Effector CD8-positive, alpha-beta T cell (primary cell): ENCODE measurements at places on chromosomes 2 and 18.

DNA sequence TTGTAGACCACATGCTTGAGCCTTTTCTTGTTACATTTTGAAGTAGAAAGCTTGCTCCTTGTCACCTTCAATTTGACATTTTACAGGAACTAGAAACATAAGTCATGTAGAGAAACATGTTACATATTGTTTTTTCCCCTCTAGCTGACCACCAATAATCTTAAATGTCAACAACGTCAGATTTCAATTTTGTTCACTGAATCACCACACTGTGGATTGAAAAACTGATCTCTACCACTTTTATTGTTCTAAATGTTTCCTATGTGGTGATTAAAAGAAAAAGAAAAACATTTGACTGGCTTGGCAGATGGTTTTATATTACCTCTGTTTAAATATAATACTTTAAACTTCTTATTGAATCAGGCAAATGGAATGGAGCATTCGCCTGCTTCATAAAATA is 87.7 kb downstream of the DSEL start:
- DNase-seq, result no peak

GRCh38 chr18:64090876-64091275 is 58.0 kb downstream of the LINC00305 start:
- no peak for DNase-seq

DNA sequence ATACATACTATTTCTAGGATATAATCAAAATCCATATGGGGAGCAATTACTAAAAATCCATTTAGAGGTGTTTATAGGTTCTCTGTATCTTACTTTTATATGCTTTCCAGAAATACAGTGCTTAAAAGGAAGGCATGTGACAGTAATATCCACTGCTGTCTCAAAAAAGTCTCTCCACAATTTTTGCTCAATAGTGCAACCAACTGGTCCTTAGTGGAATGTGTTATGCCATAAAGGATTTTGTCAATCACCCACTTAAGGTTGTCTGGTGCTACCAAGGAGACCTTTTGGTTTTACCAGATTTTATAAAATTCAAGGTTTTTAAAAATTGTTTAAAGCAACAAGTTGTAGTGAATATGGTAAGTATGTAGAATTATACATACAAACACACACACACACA is 328.5 kb upstream of the DSEL start:
- DNase-seq, result no peak

- DNase-seq, result no peak
These were observed 10.4 kb upstream of the DOCK10 start for GRCh38 chr2:225052703-225053102.

GRCh38 chr2:229922449-229923386 is at the start of gene FBXO36:
Gene FBXO36, plus strand, starts transcription at chr2:229922503. Its CDS starts 11 bp downstream, at chr2:229922514.
- no peak for DNase-seq

DNA sequence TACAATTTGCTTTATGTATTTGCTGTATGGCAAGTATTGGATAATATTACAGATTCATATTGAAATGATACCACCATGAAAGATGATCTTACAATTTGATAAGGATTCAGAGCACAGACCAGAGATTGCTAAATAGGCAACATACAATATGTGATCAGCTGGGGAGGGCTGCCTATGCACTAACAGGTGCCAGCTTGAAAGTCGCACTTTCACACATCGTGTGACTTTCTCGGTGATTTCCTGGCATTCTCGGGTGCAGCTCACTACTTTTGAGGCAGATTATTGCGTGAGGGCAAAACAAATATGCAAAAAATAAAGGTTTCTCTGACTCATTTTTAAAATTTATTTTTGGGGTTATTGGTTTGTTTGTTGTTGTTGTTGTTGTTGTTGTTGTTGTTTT is 36.0 kb downstream of the RBMS1 start:
- no peak for DNase-seq

DNA sequence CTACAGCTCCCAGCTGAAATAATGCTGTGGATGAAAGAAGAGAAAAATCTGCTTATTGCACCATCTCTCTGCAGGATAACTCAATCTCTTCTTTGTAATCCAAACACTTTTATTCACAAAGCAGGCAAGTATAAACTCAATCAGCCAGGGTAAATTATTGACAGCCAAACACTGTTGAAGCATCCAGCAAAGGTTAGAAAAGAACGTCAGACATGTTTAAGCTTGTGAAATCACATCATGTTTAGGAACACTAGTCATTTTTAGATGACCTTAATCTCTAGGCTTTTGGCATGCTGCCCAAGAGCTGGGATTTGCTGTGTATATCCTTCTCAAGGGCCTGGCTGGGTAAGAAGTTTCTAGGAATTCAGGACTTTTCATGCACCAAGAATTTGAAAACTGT is 1148.1 kb upstream of the FANCL start:
- no peak for DNase-seq

DNA sequence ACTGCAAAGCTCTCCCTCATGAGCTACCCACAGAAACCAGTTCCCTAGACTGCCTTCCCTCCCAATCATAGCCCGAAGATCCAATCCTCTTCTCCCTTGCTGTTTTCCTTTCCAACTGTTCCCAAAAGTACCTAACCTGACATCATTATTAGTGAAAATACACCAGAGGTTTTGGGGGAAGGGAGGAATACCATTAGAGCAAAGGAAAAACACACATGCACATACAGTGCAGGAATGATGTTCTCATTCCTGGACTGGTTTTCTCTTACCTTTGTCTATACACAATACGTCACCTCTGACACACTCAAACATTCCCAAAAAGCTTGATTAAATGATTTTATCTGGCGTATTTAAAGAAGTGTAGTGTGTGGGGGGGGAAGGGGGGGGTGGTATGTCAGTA is 46.2 kb downstream of the IKZF2 start:
- DNase-seq, result no peak

GRCh38 chr2:223538920-223539440 is 63.2 kb downstream of the SCG2 start:
- DNase-seq, result no peak

- no peak for DNase-seq
These were observed 89.8 kb upstream of the CYRIA start for GRCh38 chr2:16755442-16755841.
